T-cell (primary cell): ENCODE measurements at places on chromosomes 4 and X. TPM values are rescaled to one million over a fixed set of nuclear protein-coding genes. Genes with fewer than 3 reads are reported as not detected.

The TSPAN5 gene
- 11.0 TPM for total RNA-seq

The ASB11 gene
- total RNA-seq = not detected

The PAGE2 gene
- total RNA-seq = not detected

The INPP4B gene
- total RNA-seq = 71.3 TPM

The RIPPLY1 gene
- not detected for total RNA-seq

The MSANTD1 gene
- total RNA-seq = 0.60 TPM

The BBS12 gene
- 0.98 TPM for total RNA-seq
